ENCODE measurements at places on chromosomes 2 and 18.

- no peak for DNase-seq
Measured at GRCh38 chr18:27144672-27145071, 40.4 kb downstream of the CHST9 start.

- DNase-seq: no peak
Measured at GRCh38 chr18:3055186-3055728, 42.3 kb upstream of the LPIN2 start.

GRCh38 chr2:144111437-144111836 lies 408.5 kb downstream of the ZEB2 start:
- peak; percentile 5 for DNase-seq

GRCh38 chr2:59887366-59887765 lies 666.1 kb downstream of the BCL11A start:
- no peak for DNase-seq

DNA sequence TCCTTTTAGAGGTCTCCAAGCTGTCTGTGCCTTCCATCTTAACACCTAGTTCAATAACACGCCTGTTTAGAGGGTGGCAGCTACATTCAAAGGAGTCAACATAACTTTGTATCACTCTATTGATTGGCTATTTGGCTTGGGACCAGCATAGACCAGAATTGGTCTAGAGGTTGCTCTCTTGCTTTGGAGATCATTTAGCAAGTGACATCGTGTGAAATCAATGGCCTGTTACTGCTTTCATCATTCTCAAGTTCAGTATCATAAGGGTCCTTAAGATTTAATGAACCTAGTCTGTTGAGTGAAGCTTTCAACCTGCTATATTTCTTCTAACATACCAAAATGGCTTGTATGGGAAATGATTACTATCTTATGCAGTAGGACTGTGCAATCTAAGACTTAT lies 768.2 kb downstream of the NRXN1 start:
- no peak for DNase-seq

DNA sequence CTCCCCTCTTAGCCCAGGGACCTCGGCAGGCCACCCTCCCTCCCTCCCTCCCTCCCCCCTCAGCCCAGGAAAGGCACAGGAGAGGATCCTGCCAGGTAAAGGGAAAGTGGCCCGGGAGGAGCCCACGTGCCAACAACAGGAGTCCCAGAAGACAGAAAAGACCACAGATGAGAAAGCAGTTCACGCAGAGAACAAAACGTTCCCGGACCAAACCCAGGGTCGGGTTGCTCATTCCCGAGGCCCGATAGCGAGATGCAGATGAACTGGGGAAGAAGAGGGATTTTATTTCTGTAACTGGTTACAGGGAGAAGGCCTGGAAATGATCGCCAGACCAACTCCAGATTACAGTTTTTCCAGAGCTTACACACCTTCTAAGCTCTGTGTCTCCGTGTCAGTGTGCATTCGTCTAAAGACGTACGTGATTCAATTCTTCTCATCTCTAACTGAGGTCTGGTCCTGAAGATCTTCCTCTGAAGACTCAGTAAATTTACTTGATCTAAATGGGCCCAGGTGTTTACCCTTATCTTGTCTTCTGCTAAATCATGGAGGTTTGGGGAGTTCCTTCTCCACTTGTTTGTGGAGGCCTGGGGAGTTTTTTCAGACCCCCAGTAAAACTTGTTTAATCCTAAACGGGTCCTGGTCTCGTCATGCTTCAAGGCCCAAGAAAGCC lies 807 bp upstream of the NEU4 start:
- no peak for DNase-seq

Data from kidney glomerular epithelial cell (primary cell).